CD4-positive, CD25-positive, alpha-beta regulatory T cell (primary cell): ENCODE measurements at places on chromosomes 2 and 18. TPM values are rescaled to one million over a fixed set of nuclear protein-coding genes. Genes with fewer than 3 reads are reported as not detected.

DNA sequence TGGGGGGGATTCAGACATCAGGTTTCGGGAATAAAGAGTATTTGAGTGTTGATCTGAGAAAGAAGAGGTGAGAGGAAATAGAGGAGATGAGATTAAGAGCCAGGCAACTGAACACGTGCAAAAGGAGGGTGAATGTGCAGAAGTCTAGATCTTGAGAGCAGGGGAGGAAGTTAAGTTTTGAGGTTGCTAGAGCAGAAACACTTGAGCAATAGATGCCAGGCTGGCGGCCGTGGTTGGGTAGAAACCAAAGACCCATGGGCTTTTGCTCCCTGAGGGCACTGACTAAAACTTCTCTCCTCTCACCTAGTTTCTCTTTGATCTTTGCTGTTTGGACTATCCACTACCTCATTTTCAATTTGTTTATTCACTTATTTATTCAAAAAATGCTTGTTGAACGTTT is 116.0 kb downstream of the CDC42EP3 start:
- peak; percentile 61 for DNase-seq

DNA sequence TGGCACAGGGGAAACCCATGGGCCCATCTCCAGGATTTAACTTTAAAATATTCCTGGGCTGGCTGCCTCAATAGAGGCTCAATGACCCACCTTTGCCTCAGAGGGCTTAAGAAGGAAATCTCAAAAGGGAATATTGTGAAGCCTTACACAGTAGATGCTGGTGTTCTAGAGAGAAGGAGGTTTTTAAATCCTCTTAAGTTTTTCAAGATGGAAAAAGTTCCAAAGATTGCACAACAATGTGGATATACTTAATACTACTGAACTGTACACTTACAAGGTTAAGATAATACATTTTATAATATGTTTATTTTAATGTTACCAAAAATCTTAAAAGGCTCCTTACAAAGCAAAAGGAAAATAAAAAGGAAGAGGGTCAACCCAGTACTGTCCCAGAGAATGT is 54.9 kb upstream of the LCLAT1 start:
- DNase-seq, result no peak

- DNase-seq, result no peak
Observed at GRCh38 chr2:105919191-105919811, 174.6 kb downstream of the NCK2 start.

GRCh38 chr2:219628986-219629901 is 1.8 kb downstream of the SLC4A3 start:
- no peak for DNase-seq

DNA sequence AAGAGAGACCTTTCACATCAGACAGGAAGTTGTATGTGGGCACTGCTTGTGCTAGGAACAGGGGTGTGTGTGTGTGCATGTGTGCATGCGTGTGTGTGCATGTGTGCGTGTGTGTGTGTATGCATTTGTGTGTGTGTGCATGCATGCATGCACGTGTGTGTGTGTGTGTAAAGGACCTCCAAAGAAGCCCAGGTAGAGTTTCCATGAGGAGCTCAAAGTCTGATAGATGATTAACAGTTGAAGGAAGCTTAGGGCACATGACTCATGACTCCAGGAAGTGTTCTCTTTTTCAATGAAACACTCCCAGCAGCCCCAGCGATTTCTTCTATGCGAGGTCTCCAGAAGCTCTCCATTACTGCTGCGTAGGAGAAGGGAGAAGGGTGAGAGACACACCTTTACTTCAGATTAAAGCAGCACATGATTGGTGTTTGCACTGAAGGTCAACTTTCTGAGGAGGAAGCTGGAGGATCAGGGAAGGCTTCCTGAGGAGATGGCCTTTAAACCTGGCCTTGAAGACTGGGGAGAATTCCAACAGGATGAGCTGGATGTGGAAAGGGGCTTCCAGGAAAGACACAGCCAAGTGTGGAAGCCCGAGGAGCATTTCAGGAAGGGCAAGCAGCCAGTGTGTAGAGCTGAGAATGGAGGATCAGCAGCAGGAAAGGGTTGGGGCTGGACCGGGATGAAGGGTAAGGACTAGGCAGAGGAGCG is 77.7 kb downstream of the SMAD4 start:
- DNase-seq, result no peak

DNA sequence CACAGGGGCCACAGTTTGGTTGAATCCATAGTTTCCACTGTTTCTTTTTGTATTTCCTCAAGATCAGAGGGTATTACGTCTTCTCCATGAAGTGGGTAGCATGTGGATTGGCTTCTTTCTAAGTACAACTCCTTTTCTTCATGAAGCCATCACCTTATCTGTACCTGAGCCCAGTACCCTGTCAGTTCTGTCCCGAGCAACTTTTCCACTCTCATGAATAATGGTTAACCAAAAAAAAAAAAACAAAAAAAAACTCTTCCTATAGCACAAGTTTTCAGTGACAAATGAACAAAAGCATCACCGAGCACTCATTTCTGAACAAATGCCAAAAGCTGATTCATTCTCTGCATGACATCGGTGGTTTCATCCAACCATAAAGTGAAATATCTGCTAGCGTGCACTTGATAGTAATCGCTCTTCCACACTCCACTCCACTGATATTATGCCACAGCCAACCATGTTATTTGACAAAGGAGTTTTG is 53.0 kb upstream of the CCDC150 start:
- DNase-seq, result no peak

DNA sequence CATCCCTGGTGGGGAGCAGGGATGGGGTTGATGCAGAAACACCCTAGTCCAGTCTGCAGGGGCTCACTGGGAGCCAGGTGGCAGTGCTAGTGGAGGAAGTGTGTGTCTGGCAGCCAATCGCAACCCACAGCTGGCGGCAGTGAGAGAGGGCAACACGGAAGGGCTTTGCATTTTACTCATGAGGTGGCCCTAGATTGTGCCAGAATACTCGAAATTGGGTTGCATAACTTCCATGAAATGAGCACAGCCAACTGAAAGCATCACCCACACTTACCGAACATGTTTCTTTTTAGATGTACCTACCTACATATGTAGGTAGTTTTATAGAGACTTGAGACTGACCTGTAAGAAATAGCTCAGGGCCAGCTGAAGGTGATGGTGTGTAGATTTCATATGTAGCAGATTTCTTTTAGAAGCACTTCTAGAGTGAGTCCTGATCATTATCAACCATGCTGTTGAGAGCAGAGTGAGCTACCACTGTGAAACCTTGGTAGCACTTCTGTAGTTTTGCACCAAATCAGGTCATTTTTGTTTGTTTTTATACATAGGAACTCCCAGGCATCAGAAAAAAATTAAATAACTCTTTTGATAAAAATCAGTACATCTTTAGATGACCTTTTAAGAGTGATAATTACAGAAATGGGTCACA is 13.0 kb downstream of the IL18R1 start:
- DNase-seq, result no peak

GRCh38 chr2:206756816-206757215 is 8.3 kb downstream of the MDH1B start:
- no peak for DNase-seq

DNA sequence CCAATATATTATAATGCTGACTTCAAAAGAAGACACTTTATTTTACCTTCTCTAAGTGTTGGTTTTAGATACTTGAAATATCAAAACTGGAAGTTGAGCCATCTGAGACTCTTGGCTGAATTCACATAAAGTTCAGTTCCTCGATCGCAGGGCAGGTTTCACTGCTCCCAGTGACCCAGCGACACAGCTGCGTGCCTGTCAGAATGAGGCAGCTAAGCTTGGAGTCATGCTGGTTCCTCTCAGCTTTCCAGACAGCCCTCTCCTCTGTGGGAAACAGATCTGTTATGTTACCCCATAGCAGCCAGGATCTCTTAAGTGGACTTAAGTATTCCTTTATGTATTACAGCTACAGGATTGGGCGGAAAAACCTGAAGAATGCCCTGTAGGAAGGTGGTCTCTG is 142.8 kb upstream of the ALPP start:
- DNase-seq, result no peak

DNA sequence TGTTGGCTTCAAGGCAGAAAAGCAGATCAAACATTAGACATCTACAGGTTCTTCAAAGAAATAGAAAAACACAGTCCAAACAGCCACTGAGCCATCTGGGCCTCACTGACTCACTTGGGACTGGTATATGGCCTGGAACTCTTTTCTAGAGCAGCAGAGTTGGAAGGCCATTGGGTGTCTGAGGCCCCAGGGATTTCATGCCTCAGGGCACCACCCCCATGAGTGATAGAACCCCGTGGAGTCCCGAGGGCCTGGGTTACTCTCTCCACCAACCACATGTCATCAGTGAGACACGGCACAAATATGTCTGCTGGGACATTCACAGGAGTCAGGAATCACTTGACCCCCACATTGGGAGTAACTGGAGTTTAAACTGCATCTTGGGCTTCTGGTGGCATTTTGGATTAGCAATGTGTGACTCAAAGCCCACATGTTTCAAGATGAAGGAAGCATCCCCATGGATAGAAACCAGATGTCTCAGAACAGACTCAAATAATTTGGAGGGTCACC is 44.0 kb downstream of the CAPN13 start:
- no peak for DNase-seq

DNA sequence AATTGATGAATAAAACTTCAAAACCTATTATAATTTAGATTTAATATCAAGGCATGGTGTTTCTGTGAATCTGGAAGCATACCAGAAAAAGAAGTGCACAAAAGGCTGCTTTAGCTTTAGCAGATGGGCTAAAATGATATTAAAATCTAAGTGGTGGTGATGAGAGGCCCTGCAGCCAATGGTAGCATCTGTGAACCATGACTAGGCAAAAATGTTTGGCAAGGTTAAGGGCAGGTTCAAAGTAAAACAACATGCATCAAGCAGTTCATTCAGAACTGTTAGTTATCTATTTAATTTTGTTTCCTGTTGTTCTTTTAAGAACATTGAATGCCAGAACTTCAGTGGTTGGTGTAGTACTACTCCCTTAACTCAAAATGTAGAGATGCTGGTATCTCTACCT is 1736.9 kb upstream of the CELF4 start:
- no peak for DNase-seq

GRCh38 chr2:169895294-169895985 is 68.2 kb downstream of the UBR3 start:
- DNase-seq, result no peak

The NT5C1B gene
- 0.56 TPM for polyA plus RNA-seq

The VAPA gene
- 275 TPM for polyA plus RNA-seq

The GCG gene
- not detected for polyA plus RNA-seq

The ZNF521 gene
- not detected for polyA plus RNA-seq

The HK2 gene
- polyA plus RNA-seq, result 2.7 TPM

The HRH4 gene
- 1.3 TPM for polyA plus RNA-seq

The BBS5 gene
- not detected for polyA plus RNA-seq
